ENCODE measurements at places on chromosomes 16 and 17.
A peak's percentile ranks its signal among the peaks of the same experiment; 100 is the strongest.

DNA sequence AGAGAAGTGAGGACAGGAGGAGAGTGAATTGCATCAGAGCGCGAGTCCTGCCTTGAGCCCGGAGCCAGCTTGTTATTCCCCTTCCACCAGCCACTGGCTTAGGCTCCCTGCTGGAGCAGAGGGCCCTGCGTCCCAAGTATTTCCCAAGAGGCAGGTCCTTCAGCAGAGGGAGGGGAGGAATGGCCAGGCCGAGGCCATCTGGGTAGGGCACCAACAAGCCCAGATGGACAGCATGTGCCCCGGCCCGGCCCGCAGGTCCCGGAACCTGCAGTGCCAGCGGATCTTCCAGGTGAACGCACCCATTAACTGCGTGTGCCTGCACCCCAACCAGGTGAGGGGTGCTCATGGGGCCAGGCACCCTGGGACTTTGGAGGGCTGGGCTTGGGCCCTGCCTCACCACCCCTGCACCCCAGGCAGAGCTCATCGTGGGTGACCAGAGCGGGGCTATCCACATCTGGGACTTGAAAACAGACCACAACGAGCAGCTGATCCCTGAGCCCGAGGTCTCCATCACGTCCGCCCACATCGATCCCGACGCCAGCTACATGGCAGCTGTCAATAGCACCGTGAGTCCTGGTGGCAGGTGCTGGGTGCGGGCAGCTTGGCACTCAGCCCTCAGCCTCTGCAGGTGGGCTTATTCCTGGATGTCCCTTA, 1.7 kb downstream of the MLST8 start:
- DNase-seq, result no peak

- DNase-seq, result no peak
These were observed 308.1 kb upstream of the ZFHX3 start for GRCh38 chr16:73355981-73356380.

DNA sequence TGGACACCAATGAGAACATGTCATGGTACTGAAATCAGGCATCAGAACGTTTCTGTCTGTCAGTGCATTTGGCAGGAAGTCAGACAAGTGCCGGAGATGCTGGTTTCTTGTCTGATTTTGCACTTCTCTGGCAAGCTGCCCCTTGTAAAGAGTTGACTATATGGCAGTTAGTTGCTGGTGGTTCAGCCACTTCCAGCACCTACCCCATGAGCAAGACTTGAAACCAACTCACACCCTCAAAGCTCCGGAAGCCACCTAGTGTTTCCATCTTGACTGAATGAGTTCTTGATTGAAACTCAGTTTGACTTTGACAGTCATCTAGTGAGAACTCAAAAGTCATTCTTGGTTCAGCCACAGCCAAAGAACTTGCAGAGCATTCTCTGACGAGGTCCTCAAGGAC, 225.1 kb downstream of the SPECC1 start:
- DNase-seq, result peak; percentile 20

- DNase-seq, result no peak
These were observed 1074.7 kb downstream of the CDH11 start for GRCh38 chr16:64047207-64047606.

DNA sequence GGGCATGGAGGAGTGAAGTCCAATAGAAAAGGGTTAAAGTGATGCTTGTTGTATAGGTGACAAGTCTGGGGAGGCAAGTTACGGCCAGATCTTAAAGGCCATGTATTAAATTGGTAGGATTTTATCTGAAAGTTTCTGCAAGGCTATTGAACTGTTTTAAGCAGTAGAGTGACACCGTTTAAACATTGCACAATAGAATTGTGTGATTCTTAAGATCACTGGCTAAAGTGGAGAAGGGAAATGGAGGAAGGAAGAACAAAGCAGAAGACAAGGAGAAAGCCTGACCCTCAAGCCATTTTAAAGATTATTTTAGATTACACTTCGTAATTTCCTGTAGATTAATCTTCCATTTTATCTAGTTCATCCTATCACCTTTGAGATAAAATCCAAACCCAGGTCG, 5.6 kb upstream of the MPHOSPH6 start:
- no peak for DNase-seq

GRCh38 chr16:57724531-57724930, 11.0 kb upstream of the KATNB1 start:
- DNase-seq, result no peak

DNA sequence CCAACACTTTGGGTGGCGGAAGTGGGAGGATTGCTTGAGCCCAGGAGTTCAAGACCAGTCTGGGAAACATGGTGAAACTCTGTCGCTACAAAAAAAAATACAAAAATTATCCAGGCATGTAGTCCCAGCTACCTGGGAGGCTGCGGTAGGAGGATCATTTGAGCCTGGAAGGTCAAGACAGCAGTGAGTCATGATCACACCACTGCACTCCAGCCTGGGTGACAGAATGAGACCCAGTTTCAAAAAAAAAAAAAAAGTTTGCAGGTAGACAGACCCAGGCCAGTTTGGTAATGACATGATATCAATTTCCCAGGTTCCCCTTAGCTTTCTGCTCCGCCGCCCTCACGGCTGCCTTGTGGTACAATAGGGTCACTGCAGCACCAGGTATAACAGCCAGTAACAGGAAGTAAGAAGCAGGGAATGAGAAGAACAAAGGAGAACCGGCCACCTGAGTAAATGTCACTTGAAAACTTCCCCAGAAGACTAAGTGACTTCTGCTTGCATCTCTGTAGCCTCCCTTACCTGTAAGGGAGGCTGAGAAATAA, 201.2 kb upstream of the HSBP1 start:
- DNase-seq, result no peak

DNA sequence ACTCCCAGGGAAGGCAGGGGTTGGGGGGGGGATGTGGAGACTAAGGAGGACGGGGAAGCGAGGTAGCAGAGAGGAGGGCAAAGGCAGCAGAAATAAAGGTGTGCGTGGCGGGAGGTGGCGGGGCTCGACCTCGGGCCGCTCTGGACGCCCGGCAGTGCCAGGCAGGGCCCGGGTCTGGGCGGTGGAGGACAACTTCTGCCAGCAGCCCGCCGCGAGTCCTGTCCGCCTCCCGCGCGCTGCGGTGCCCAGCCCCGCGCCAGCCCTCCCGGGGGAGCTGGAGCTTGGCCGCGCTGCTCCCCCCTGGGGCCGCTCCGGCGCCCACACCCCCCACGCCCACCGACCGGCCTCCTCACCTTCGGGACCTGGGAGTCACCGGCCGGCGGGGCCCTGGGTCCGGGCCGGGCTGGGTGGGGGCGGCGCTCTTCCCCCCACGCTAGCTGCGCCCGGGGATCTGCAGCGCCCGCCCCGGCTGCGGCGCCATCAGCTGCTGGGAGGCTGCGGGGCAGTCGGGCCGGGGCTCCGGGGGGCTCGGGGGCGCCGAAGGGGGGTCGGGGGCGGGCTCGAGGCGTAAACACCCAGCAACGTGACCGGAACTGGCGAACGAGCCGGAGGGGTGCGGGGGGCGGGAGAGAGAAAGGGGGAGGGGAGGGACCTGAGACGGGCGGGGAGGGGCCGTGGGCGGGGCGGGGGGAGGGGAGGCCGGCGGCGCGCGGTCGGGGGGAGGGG, at the start of gene CCDC92B:
Gene CCDC92B (minus strand): TSS at position 595 of the 726 bp plus-strand sequence. CDS start 14,507 bp downstream, outside the sequence.
- no peak for DNase-seq

- DNase-seq, result no peak
These were observed 7.4 kb downstream of the CTNS start for GRCh38 chr17:3643889-3644349.

- DNase-seq, result no peak
These were observed 22.8 kb upstream of the PHKG2 start for GRCh38 chr16:30725418-30725792.

DNA sequence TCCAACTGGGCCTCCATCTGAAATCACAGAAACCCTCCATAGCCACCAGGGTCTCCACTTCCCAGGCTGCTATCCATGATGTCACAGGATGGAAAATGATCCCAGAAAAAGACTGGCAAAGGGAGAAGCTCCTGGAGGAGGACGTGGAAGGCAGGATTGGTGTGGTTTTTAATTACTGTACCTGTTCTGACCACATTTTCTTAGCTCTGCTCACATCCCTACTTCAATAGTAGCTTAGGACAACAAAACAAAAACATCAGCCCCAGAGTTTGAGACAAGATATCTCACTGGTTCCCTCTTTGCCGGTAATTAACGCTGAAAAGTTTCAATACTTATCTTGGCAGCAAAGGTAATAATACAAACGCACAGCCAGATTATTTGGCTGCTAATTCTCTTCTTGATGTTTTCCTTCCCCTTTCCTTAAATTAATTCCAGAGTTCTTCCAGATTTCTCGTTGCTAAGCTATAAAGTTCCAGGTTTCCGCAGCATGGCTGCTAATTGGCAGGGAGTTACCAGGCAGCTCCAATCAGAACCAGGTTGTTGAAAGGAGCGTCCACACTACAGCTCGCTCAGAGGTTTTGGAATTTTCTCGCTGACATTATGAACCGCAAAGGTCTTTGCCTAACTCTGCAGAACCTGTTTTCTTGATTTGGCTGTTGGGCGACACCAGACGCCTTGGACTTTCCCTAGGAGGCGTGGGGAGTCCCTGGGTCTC, 263.4 kb downstream of the MRTFB start:
- DNase-seq, result no peak

GRCh38 chr17:35797370-35797769, 1.9 kb upstream of the MMP28 start:
- no peak for DNase-seq

- no peak for DNase-seq
These were observed 3.5 kb upstream of the DRG2 start for GRCh38 chr17:18084256-18084655.

GRCh38 chr17:28725660-28726225, 290 bp downstream of the TLCD1 start:
- no peak for DNase-seq

- DNase-seq, result no peak
These were observed 15.2 kb downstream of the ARHGAP23 start for GRCh38 chr17:38443356-38444031.

DNA sequence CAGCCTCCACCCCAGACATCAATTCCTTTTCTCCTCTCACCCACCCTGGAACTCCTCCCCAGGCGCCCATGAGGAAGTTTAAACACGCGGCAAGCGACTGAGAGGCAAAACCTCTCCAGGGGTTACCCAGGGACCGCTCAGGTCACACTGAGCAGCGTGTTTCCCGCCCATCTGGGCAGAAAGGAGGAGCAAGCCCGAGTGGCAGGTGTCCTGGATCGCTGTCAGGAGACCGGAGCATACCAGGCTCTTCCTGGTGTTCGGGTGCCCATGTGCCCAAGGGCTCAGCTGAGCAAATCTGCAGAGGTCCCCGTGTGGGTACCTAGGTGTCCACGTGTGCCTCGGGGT, 491 bp downstream of the SLC25A19 start:
- DNase-seq, result no peak

GRCh38 chr17:62907961-62908360, 58.1 kb upstream of the TANC2 start:
- DNase-seq, result no peak

GRCh38 chr17:28897769-28898526, 415 bp upstream of the FLOT2 start:
- no peak for DNase-seq

- no peak for DNase-seq
These were observed 458.6 kb upstream of the GOT2 start for GRCh38 chr16:59192551-59193199.

DNA sequence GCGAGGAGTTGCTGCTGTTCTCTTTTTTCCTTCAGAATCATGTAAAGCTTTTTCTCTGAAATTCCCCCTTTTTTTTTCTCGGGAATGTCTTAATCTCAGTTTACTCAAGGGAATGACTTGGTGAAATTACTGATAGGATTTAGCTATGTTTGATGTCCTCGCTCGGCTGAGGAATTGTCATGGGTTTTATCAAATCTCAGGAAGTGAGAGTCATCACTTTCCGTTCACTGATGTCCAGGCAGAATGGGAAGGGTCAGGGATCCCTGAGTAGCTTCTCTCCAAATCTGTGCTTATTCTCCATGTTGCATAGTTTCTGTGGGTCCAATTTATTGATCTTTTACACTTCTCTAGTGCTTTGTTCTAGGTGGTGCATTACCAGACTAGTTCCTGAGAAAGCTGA, 6.3 kb downstream of the IGSF6 start:
- no peak for DNase-seq

DNA sequence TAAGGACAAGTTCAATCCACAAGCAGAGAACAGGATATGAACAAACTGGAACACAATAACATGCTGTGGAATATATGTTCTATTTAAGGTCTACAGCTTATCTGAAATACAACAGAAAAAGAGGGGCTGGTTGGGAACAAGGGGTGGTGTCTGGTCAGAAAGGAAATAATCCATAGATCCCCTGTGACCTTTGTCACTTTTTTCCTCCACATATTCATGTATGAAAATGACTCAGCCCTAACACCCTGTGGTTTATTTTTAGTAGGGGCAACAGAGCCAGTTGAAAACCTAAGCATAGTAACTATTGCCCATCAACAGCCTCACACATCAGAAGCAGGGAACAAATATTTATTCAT, 12.3 kb upstream of the SPAG9 start:
- no peak for DNase-seq

DNA sequence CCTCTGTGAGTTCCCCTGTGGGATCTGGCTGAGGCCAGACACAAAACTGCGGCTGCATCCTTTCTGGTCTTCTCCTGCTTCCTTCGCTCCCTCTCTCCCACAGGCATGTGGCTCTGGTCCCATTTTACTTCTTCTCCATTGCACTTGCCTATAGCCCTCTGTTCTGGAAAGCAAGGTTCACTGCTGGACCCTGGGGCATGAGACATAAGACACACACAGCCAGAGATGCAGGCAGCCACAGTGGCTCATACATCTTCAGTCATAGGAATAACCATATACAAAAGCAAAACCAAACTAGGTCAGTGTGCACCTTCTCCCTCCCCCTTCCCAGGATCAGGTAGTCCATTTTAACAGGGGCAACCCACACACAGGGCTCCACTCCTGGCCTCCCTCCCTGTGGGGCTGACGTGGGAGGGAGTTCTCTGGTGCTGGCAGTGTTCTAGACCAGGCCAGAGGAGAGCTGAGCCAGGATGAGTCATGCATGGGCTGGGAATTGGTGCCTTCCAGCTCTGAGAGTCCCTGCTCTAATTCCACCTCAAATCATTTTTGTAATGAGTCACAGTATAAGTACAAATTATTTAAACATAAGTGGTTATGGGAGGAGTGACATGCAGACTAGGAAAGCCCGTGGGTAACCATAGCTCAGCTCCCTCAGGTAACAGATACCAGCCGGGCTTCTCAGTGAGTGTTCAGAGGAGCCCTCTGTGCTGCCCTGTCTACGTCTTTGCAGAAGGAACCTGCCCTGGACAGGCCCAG, 58.0 kb downstream of the ASIC2 start:
- no peak for DNase-seq

DNA sequence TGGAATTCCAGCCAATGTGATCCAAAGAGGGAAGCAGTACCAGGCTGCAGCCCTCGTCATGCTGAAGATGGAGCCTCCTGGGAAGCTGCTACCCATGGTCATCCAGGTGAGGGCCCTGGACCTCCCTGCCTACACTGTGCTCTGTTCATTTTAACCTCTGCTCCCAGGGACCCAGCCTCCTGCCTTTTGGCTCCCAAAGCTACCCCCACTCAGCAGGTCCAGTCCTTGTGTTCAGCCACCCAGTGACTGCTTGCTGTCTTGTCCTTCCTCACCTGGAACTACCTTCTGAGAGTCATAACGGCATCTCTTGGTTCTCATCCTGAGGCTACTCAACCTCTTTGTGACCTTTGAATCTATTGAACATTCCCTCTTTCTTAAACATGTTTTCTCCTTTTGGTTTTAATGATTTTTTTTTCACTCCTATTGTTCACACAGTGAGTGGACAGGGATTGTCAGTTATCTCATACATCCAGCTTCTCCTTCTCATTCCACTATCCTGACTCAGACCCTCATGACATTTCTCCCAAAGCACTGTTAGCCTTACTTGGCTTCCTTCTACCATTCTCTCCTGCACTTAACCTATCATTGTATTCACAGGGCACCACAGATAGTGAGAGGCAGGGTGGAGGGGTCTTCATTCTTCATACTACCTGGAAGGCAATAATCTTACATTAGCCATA, 53.3 kb downstream of the GOSR1 start:
- no peak for DNase-seq

Data from central memory CD8-positive, alpha-beta T cell (primary cell).